ENCODE measurements at places on chromosomes 16 and 17.

GRCh38 chr16:86120201-86121192 lies 221.5 kb downstream of the IRF8 start:
- ATAC-seq = no peak

DNA sequence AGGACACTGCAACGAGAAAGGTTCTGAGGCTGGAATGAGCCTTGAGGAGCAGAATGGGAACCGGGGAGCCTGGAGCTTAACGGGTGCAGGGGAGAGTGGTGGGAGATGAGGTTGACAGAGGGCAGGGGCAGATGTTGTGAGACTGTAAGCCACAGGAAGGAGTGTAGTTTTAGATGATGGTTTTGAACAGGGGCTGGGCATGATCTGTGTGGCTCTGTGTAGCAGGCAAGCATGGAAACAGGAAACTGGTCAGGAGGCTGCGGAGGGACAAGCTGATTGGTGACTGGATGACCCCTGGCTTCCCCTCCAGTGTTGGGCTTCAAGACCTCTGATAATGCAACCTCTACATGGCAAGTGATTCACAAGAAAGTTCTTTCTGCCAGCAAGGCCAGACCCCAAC lies 1.4 kb upstream of the CNGB1 start:
- ATAC-seq = no peak

- ATAC-seq = no peak
Observed at GRCh38 chr17:8366231-8366630, 10.3 kb downstream of the KRABD2 start.

DNA sequence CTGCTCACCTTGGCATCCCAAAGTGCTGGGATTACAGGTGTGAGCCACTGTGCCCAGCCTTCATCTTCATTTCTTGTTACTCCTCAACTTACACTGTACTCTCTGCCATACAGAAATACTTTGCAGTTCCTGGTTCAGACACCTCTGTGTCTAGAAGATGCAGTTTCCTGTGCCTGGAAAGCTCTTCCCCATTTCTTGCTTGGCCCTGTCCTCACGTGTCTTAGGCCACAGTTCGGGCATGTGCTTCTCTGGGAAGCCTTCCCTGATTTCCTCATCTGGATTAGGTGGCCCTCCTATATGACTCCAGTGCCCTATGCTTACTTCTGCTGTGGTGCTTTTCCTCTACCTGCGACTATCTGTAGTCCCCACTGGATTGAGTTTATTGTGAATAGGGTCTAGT lies 26.5 kb upstream of the CDR2 start:
- no peak for ATAC-seq

DNA sequence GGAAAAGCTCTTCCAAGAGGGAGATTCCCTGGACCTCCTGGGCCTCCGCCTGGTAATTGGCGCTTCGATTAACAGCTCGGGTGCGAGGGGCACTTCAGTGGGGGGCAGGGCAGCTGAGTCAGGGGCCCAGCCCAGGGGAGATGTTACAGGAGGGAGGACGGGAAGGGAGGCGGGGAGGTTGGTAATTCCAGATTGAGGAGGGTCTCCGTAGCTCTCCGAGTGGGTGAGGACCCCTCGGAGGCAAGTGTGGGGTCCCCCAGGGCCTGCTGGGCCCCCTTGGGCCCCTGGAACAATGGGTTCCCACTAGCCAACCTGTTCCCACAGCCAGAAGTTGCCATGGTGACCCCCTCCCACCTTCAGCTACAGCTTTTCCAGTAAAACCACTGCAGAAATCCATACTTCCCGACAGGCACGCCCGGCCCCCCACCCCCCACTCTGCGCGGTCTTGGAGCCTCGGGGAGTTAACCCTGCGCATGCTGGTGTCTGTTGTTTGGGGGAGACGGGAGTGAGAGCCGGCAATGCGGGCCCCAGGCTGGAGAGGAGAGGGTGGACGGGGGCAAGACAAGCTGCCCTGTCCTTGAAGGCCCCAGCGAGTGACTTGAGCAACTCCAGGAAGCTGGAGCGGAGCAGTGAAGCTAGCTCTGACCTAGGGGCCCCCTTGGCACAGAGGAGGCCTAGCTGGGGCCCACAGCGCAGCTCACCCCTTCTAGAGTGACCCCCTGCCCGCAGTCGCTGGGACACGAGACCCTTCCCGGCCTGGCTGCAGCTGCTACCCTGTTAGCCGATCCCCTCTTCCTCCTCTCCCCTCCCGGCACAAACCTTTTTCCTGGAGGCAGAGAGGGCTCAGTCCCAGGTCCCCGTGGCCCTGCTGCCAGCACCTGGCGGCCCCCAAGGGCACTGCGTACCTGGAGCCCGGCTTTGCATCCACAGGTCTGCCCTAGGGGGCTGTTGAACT lies 37.8 kb downstream of the TMEM235 start:
- ATAC-seq = no peak

GRCh38 chr16:56609463-56609921 lies 1.1 kb downstream of the MT2A start:
- ATAC-seq = peak; percentile 79

DNA sequence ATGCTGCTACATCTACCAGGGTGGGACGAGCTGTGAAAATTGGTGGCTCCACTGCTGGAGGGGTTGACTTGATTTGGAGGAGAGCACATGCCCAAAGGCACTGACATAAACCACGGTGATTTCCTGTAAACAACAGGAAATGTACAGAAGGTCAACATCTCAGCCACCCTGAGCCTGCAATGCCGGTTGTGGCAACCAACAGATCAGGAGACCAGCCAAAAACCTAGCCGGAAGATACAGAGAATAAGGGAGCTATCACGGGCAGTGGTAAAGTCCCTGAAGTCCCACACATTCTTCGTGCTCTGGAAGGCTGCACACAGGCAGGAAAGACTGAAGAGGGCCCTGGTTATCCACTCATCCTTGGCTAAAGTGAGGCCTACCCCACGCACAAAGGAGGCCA lies 56.2 kb downstream of the ADCY9 start:
- no peak for ATAC-seq

DNA sequence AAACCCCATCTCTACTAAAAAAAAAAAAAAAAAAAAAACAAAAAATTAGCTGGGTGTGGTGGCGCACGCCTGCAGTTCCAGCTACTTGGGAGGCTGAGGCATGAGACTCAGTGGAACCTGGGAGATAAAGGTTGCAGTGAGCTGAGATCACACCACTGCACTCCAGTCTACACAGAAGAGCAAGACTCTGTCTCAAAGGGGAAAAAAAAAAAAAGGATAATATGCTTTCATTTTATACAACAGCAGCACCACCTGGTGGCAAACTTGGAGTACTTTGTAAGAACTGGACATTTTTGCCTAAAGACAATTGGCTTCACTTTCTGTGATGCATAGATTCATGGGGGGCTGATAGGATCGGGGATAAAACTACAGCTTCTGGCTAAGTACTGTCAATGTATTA lies 8.5 kb downstream of the CHTF8 start:
- peak; percentile 53 for ATAC-seq

DNA sequence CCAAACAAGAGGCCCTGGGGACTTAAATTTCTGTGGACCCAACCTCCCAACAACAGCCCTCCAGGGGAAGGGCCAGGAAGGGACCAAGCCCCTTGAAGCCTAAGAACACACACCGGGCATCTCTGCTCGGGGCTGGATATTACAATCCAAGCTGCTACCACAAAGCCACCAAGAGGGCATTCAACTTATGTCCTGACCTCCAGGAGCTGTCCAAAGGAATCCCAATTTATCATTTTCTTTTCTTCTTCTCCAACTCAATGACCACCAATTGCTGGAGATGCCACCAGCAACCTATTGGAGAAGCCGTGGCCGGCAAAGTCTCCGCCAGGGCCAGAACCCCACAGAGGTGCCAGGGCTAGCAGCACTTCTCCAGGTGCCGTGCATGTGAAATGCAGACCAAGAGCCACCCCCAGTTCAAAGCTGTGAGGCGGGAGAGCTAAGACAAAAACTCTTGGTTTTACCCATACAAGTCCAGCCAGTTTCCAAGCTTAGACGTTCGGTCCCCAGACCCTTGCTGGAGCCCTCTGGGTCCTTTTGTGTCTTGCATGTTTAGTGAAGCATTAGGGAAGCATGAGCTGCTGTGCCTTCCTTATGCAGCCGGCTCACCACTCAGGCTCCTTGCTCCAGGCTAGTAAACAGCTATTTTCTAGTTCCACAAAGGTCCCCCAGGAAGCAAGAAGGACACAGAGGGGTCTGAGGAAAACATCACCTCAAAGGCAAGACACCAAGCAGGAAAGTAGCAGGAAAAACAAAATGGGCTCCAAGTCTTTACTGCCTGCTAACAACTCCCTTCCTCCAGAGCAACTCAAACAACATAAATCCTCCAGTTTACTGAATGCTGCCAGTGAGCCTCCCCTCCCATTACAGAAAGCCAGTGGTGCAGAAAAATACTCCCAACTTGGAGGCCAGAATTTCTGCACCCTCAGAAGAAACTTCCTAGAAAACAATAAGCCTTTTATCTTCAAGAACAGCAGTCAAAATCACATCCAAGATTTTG lies 3.2 kb downstream of the PITPNA start:
- no peak for ATAC-seq

- ATAC-seq = no peak
Observed at GRCh38 chr16:77674888-77675287, 47.4 kb upstream of the NUDT7 start.

GRCh38 chr17:10172778-10173177 lies 25.6 kb downstream of the GAS7 start:
- no peak for ATAC-seq

GRCh38 chr16:88976366-88977017 lies 515 bp downstream of the CBFA2T3 start:
- peak; percentile 24 for ATAC-seq

GRCh38 chr17:33751702-33752065 lies 458.6 kb upstream of the ASIC2 start:
- no peak for ATAC-seq

- no peak for ATAC-seq
Observed at GRCh38 chr17:71948703-71949422, 172.0 kb upstream of the SOX9 start.

DNA sequence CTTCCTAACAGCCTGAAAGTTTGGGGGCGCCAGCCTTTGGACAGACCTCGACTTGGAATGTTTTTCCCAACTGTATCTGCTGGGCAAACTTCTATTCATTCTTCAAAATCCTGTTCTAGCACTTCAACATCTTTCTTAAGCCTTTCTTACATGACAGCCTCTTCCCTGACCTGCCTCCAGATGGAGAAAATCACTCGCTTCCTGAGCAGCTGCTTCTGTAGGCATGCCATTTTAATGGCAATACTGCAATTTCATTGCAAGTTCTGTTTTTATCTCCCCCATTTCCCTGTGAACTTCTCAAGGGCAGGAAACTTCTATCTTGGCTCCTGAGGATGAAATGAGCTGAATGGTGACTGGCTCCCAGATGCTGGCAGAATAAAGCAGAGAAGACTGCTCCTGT lies 128.8 kb upstream of the ASIC2 start:
- ATAC-seq = no peak

DNA sequence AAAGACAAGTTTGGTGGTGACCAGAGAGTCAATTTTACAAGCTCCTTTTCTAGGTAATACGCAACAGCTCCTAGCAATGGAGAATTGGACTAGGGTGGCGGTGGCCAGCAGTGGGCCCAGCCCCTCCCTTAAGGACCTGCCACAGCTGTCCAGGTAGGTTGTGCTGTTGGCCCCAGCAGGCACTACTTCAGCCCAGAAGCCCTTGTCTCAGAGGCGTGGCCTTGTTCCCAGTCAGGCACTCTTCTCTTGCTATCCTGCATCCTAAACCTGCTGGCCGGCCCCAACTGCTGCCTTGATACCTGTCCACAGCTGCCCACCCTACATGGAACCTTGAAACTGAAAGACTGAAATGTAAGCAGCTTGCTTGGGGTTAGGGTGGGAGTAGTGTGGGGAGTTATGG lies 989 bp upstream of the GALK1 start:
- ATAC-seq = no peak

- no peak for ATAC-seq
Observed at GRCh38 chr16:8407351-8407750, 183.0 kb downstream of the TMEM114 start.

- peak; percentile 91 for ATAC-seq
Observed at GRCh38 chr17:40362696-40363110, 1.8 kb downstream of the GJD3 start.

GRCh38 chr17:17305281-17305801 lies 2.2 kb downstream of the NT5M start:
- peak; percentile 87 for ATAC-seq

GRCh38 chr17:13569398-13570123 lies 32.2 kb downstream of the HS3ST3A1 start:
- no peak for ATAC-seq

DNA sequence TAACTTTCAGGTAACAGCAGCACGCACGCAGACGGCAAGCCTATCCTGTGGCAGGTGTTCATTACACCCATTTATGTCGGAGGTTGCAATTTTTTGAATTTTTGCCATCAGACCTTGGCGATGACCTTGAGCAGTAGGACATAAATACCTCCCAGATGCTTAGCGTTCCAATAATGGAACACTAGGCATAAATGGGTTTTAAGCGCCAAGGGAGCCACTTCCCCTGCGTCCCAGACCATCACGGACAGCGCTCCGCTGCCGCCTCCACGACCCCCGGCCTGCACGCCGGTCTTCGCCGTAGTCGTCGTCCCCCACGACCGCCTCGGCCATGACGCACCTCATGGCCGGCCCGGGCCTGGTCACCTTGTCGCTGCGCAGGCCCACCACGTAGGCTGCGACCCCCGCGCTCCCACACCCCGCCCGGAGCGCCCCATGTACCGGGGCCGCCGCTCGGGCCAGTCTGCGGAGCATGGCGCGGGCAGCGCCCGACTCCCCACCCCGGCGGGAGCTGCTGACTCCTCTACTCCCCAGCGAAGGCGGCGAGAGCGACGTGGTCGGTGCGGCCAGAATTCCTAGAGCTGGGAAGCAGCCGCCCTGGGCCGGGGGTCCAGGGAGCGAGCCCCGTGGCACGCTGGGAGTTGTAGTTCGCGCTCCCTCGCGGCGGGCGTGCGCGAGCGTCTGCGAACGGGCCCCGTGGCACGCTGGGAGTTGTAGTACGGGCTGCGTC lies 22.7 kb downstream of the TMEM235 start:
- ATAC-seq = peak; percentile 73

- no peak for ATAC-seq
Observed at GRCh38 chr17:33038740-33039139, 47.1 kb downstream of the SPACA3 start.

DNA sequence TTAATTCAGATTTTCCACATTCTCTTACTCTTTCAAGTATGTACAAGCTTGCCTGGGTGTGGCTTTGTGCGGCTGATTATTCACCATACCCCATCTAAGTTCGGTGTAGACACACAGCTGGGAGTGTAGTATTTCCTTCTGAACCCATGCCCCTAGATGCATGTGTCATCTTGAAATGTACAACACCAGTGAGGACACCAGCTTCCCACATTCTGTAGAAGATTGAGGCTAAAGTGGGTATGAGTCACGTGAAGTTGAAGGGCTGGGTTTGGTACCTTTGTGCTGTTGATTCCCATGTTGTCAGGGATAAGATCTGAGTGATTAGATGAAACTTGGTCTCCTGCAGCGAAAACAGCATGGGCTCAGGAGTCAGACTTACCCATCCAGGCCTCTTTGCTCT lies 14.6 kb upstream of the DHX8 start:
- no peak for ATAC-seq

- peak; percentile 45 for ATAC-seq
Observed at GRCh38 chr16:84947996-84948850, 63.1 kb downstream of the ZDHHC7 start.

GRCh38 chr16:48041981-48042421 lies 113.8 kb downstream of the ABCC12 start:
- no peak for ATAC-seq

All from stimulated activated memory B cell treated with anti-CD40 and anti-IgM and Interleukin-4, amounts not matched to agents 10 μg/mL and 1 μg/mL and 100 μg/mL, for 72 hours (primary cell).